ENCODE measurements at places on chromosomes 6 and 20.

DNA sequence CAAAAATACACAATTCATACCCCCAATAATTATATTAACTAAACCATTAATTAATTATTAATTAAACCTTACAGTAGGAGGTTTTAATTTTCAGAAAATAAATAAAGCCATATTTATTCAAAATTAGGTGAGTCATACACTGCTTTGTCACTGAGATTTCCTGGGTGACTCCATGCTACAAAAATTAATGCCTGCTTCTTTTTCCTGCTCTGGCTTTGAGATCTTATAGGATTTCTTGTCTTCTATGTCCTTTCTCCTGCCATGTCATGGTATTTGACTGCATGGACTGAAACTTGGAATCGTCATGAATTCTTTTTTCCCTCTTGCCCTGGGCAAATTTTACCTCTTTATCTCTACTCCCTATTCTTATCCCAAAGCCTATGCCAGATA, 133.2 kb downstream of the PHACTR1 start:
- DNase-seq: no peak

DNA sequence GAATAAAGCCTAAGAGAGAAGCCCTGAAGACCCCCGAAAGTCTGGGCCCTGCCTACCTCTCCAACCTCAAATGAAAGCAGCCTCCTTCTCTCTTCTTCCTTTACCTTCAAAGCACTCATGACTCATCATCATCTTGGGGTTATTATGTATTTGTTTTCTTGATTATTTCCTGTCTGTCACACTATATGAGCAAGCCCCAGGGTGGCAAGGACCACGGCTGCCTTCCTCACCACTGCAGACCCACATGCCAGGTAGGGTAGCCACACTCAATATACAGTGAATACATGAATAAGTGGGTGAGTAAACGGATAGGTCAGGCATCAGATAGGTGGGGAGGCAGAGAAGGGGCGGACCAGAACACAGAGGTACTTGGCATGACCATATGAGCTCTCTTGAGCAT, 8.8 kb downstream of the WFDC3 start:
- DNase-seq: no peak

DNA sequence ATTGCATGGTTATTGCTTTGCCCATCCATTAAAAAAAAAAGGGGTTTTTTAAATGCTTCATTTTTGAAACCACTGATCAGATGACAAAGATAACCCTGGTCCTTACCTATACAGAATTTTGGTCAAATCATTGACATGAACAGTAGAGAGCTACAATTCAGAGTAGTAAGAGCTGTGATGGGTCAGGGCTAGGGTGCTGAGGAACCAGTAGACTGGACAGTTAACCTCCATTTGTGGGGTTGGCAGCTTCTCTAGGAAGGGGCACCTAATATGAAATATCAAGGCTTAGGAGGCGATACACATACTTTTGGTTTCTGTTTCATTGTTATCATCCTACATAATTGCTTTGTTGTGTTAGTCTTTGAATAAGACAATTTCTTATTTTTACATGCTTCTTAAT, 55.1 kb downstream of the ORC3 start:
- DNase-seq: no peak

- no peak for DNase-seq
These were observed 475.0 kb upstream of the SULF2 start for GRCh38 chr20:48260129-48260756.

GRCh38 chr6:118667988-118668387, 16.6 kb upstream of the CEP85L start:
- no peak for DNase-seq

GRCh38 chr6:39553029-39553428, 172.2 kb downstream of the KIF6 start:
- DNase-seq: no peak

DNA sequence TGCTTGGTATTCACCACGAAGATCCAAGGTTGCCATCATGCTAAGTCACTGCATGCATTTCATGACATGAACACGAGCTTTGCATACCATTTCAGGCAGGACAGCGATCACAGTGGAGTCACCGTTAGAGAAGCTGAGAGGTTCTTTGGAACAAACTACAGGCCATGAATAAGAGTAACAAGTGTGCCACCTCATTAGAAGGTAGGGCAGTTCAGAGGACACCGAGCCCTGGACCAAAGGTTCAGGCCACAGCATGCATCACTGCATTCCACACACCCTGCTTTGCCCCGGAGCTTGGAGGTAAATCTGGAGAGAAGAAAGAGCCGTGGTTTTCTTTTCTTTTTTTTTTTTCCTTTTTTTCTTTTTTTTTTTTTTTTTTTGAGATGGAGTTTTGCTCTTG, 66.9 kb upstream of the CDH4 start:
- DNase-seq: no peak

DNA sequence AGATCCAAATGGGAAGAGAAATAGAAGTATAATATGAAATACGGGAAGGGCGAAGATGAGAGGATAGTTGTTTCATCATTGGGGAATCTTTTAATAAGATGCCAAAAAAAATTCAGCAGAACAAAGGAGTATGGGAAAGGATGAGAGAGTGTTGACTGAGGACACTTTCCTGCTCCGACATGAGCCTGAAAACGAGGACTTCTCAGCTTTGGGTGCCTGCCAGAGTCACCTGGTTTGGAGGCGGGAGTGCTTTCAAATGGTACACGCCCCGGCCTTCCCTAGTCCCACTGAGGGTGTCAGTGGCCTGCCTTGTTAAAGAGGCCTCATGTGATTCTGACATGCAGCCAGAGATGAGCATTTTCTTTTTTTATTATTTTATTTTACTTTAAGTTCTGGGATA, 250.9 kb downstream of the ANKRD60 start:
- no peak for DNase-seq

DNA sequence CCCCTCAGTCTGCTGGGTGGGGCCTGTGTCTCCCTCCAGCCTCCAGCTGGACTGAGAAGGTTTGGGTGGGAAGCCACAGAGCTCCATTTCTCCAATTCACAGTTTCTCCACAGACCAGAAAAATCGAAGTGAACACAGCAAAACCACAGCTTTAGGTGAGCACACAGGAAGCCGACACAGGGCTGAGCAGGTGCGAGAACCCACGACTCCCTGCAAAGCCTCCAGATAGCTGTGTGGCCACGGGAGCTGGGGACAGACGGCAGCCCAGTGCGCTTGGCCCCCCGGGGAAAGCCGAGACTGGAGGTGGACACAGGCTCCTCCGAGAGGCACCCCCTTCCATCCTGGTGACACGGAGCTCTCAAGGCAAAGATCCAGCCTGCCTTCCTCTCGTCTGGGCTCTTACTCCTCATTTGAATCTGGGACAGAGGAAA, 29.0 kb upstream of the MPC1 start:
- no peak for DNase-seq

DNA sequence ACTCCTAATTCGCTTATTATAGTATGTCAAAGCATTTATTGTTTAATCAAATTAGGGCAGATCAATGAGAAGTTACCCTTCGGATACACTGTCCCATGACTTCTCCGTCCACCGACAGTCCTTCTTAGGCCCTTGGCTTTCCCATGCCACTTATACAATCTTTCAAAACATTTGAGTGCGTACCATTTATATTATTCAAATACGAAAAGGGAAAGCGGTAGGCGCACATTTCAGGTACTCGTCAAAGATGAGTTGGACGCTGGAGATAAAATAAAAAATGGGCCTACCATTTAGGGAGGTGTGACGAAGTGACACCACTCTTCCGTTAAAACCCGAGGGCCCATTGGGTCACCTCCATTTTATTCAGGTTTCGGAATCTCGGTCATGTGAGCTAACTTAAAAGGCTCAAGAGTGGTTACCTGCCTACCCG, 542 bp upstream of the AFG1L start:
- no peak for DNase-seq

- DNase-seq: peak; percentile 65
These were observed 21.6 kb downstream of the DLL1 start for GRCh38 chr6:170269151-170269845.

GRCh38 chr20:62359491-62360121, 7.5 kb downstream of the LAMA5 start:
- no peak for DNase-seq

DNA sequence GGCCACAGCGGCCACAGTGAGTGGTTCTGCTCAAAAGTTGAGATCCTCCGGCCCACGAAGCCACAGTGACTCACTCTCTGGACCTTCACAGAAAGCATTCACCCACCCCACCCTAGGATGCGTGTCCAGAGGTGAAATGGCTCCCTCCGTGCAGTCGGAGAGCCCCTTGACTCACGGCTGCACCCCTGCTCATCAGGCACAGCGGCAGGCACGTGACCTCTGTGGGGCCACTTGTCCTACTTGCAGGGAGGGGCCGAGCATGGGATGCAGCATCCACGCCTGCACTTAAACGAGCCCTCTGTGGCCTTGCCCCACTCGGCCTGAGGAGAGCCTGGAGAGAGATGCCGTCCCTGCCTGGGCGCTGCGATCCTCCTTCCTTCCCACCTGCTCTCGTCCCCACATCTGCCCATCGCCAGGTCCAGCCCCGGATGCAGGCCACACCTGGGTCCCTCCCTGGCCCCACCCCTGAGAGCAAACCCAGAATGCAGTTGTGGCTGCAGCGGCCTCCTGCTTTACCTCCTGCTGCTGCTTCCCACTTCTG, 28.7 kb downstream of the NTSR1 start:
- no peak for DNase-seq

- peak; percentile 48 for DNase-seq
These were observed 2.9 kb downstream of the BIRC7 start for GRCh38 chr20:63238514-63239125.

DNA sequence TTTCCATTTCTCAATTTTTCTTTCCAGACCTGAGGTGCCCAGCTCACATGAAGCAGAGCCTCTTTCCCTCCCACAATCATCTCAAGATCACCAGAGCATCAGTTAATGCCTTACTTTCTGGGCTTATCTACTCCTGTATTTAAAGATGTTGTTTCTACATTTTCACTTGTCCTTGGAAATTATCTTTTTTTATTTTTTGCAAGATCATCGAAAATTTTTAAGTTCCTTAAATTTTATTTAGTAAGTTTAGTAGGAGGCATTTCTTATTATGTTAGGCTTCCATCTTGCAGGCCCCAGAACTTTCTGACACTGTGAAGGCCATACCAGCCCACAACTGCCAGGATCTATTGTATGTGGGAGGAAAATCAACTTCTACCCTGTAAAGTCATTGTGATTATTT, 466.0 kb downstream of the PRKN start:
- DNase-seq: no peak

GRCh38 chr6:1494671-1495070, 105.3 kb downstream of the FOXF2 start:
- no peak for DNase-seq

Data from eye (tissue), 1 donor.